ENCODE measurements at places on chromosomes 6 and 20.

DNA sequence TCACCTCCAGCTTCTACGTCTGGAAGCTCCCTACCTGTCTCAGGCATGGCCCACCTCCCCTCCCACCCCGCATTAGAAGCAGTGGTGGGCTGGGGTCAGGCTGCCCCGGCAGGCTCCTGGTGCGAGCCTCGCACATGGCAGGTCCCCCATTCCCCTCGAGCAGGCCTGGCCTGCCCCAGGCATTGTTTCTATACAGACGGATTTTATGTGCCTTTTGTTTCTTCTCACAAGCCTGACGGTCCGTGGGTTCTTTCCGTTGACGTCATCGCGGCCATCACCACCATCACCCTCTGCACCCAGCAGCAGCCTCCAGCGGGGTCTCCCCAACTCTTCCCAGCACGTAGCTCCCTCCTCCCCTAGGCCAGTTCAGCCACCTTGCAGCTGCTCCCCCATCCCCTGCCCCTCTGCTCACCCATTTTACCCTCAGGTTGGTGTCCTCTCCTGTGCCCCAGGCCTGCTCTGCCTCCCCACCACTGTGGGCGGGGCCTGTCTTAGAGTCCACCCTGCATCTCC is 4.6 kb downstream of the CST7 start:
- no peak for DNase-seq

DNA sequence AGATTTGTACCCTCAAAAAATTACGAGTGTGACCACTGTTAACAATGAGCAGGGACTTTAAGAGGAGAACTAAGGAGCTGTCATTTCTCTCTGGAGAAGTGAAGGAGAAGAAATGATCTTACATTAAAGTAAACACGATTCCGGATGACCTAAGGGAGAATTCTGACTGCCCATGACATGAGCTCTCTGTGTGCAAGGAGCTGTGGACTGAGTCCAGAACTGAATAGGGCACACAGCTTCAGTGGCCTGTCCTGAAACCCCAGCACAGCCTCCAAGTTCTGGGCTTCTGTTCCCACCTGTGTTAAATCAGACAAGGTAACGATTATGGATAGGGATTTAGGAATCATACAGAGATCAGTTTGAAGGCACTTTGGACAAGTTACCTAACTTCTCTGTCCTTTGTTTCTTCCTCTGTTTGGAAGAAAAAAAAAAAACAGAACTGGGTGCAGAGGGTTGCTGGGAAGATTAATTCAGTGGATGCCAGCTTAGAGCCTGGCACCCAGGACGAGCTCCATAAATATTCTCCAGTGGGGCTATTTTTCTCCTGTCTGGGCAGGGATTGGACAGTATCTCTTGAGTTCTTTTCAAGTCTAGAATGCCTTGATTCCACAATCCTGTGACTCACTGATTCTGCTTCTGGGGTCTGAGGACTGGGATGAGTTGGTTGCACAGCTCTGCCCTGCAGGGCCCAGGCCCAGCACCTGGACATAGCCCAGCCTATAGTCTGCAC is 65.7 kb downstream of the MRPL14 start:
- DNase-seq, result no peak

GRCh38 chr6:113350461-113350860 is 506.7 kb upstream of the MARCKS start:
- no peak for DNase-seq

DNA sequence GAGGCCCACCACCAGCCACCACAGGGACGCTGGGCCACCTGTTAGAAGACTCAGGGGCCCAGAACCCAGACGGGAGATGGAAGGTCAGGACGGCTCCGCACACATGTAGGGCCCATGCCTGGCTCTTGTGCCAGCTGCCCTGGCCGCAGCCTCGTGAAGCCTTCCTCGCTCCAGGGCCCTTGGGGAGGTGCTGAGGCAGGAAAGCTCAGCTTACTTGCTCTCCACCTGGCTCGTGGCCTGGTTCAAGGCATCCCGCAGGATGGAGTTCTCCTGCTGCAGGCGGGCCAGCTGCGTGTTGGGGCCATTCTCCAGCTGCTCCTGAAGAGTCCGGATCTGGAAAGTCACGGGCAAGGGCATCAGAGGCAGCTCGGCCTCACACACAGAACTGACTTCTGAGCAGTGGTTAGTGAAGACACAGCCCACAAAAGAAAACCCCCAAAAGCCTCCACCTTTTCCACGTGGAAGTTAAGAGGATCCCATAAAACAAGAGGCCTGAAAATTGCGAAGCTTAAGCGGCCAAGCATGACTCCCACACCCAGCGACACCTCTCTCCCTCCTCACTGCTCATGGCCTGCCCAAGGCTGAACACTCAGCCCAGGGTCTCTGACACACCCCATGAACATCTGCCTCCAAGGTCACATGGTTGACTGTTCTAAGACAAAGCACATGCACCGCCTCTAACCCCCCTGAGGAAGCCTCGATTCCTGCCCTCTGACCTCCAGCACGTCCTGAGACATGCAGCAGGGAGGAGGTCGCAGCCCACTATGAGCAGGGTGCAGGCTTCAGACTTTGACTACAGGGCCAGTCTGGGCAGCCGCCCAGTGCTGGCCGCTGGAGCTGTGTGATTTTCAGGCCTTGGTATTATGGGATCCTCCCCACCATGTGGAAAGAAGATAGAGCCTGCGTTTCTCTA is 46.5 kb downstream of the RRBP1 start:
- no peak for DNase-seq

GRCh38 chr6:35425284-35425683 is 26.9 kb upstream of the FANCE start:
- no peak for DNase-seq

GRCh38 chr20:51043811-51044210 is 20.9 kb upstream of the KCNG1 start:
- DNase-seq, result no peak

DNA sequence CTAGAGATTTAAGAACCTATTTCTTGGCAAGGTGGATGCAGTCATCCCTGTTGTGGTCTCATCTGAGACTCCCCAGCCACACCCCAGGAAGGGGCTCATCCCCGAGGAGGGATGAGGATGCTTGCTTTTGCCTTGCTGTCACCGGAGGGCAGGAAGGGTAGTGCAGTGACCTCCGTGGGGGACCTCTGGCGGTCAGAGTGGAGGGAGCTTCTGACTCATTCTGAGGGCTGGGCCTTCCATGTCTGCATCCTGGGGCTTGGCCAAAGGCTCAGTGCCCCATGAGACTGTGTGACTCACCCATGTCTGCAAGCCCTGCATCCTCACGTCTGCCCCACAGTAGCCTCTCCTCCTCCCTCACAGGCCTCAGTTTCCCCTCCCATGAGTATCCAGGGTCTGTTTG is 38.7 kb downstream of the UQCC2 start:
- DNase-seq, result no peak

DNA sequence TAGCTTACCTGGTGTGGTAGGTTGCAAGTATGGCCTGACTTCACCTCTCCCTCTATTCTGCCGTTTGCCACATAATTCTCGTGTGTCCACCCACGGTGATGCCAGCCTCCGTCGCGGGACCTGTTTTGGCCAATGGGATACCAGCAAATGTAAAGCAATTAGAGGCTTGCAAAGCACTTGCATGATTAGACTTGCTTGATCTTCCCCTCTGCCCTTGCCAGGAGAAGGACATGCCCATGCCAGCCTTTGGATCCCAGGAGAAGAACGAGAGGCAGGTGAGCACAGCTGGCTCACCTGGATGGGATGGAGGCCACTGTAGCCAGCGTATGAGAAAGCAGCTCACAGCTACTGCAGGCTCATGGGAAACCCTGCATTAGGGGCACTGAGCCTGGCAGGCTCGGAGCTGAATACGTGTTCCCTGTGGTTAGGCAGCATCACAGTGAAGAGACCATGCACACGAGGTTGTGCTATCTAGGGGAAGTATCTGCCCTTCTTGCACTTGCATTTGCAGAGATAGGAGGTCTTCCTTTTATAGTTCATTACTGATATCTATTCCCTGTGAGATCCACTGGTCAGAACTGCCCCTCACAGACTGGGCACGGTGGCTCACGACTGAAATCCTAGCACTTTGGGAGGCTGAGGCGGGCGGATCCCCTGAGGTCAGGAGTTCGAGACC is 62.4 kb downstream of the TMEM242 start:
- DNase-seq, result no peak

DNA sequence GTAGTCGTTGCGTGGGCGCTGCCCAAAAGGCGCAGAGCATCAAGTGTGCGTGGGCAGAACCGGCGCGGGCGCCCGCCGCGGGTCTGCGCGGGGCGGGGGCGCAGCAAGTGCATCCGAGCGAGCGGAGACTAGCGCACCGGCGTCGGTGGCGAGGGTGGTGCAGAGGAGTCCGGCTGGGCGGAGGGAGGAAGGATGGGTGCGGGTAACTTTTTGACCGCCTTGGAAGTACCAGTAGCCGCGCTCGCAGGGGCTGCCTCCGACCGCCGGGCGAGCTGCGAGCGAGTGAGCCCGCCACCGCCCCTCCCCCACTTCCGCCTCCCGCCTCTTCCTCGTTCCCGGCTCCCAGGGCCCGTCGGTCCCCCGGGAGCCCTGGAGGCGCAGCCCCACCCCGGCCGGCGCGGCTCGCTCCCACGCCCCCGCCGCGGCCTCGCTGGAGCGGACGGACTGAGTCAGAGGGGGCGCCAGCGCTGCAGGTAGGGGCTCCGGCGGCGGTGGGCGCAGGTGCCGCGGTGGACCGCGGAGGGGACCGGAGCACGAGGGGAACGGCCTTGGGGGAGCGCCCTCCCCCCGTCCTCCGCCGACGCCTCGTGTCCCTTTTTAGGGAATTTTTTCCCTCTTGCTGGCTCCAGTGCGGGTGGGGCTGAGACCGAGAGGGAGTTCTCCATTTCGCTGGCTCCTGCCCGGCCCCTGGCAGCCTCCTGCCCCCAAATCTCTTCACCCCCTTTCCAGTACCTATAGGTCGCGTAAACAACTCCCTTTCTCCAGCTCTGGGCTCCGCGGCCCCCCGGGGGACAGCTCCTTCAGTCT is 1.6 kb upstream of the DBNDD2 start:
- peak; percentile 33 for DNase-seq

DNA sequence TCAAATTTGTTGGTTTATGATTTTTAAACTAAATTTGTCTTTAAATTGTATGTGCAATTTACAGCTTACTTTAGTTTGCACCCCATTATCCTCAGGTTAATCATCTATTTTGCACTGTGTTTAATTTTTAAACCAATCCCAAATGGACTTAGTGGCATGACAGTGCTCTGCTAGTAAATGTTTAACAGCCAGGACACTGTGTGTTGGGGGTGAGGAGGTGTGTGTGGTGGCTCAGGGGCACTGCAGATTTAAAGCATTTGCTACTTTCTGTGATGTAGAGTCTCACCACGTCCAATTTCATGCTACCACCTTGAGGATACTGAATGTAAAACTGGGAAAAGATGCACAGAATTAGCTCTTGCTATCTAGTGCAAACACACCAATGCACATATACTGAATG is 225.7 kb downstream of the HAO1 start:
- DNase-seq, result no peak

- no peak for DNase-seq
Measured at GRCh38 chr20:49583669-49584417, 15.9 kb upstream of the PTGIS start.

GRCh38 chr6:50087231-50087954 is 37.7 kb upstream of the DEFB112 start:
- DNase-seq, result no peak

DNA sequence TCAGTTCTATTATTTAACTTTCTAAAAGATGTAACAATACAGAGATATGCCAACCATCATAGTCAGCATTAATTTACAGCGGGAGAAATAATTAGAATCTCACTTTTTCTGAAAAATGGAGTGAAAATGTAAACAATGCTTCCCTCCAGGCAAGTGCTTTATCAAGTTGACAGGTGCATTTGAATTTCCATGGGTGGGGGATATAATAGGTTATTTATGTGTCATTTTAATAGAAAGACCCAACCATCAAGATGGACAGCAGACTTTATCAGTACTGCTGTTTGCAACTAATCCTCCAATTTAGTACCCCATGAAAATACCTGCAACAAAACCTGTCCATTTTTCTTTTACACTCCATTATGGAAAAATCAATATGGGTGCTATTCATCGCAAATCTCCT is 780.1 kb downstream of the TFAP2A start:
- DNase-seq, result no peak

- no peak for DNase-seq
Measured at GRCh38 chr6:77837034-77837784, 184.4 kb downstream of the MEI4 start.

DNA sequence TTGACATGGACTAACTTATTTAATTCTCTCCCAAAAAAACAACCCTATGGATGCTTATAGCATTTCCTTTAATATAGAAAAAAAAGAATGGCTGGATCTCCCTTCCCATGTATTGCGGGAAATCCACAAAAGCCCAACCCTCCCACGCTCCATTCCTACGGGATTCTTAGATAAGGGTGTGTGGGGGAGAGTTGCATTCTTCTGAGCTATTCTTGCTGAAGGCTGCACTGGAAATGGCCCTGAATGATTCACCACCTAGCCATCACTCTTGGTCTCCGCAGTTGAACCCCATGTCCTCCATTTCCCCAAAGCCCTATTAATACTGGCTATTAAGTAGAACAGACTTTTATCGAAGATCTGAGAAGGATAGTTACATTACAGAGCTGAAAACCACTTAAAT is 41.9 kb upstream of the ADGRF5 start:
- DNase-seq, result no peak

GRCh38 chr6:21850691-21851090 is 257.1 kb downstream of the SOX4 start:
- DNase-seq, result no peak

GRCh38 chr6:152091851-152092341 is 284.4 kb downstream of the ESR1 start:
- DNase-seq, result no peak

- DNase-seq, result no peak
Measured at GRCh38 chr6:819122-819521, 126.2 kb upstream of the EXOC2 start.

- DNase-seq, result no peak
Measured at GRCh38 chr6:27565839-27566779, 93.2 kb upstream of the ZNF184 start.

- no peak for DNase-seq
Measured at GRCh38 chr6:108526739-108527174, 34.0 kb upstream of the FOXO3 start.

DNA sequence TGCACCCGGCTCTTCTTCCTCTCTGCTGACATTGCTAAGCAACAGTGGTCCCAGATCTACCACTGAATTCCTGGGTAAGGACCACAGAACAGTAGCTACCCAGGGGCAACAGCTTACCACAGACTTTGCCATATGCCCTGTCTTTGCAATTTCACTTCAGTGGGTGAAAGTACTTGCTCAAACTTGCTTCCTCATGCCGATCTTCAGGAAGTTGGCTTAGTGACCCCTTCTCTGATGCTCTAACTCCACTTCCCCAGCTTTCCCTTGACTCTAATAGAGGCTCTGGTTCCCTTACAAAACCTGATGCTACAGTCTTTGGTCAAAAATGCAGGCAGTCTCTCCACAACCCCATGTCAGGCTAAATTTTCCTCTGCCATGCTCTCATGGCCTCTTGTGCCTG is 3.3 kb upstream of the TAAR5 start:
- DNase-seq, result no peak

Measured in stimulated activated effector memory CD8-positive, alpha-beta T cell treated with anti-CD3 and anti-CD28 coated beads, Interleukin-12 subunit alpha, Interleukin-12 subunit beta, amount 100 ng/mL, for 72 hours (primary cell).